Ecto neural progenitor cell (in vitro differentiated cells): ENCODE measurements at places on chromosomes 7 and 10.

DNA sequence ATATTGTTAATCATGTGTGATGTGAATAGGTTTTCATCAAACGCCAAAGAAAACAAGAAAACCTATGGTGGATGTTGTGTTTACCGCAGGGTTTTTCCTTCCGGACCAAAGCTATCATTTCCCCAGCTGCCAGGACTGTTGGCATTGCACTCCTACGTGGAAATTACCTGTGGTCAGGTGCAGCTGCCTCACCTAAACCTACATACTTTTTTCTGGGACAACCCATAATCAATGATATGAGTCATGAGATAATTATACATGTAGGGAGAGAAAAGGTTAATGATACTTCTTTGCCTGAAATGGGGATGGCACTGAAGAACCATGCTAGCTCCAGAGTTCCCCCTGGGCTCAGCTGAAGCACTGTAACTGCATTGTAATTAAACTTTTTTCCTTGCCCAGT is 223.6 kb upstream of the SEMA3E start:
- DNase-seq, result no peak

GRCh38 chr10:21194510-21194993 is 297.4 kb upstream of the NEBL start:
- DNase-seq, result no peak

DNA sequence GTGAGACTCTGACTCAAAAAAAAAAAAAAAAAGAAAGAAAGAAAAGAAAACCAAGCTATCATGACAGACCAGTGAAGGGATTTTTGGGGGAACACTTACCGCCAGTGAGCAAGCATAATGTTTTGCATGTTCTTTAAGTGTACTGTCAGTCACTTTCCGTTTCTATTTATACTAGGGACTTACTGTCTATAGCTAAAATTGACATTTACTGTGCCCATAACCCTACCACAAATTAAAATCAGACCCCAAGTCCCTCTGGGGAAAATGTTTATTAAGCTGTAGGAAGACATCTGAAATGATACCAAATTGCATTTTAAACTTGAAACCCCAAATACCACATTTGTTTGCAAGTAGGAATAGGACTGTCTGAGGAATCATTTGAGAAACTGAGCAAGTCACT is 252.8 kb downstream of the TRIL start:
- no peak for DNase-seq

GRCh38 chr7:22731766-22732165 is 4.8 kb downstream of the IL6 start:
- DNase-seq, result no peak

GRCh38 chr10:124508070-124508667 is 46.5 kb downstream of the LHPP start:
- no peak for DNase-seq

- peak; percentile 53 for DNase-seq
Observed at GRCh38 chr7:108246227-108246837, 116.2 kb upstream of the LAMB4 start.

DNA sequence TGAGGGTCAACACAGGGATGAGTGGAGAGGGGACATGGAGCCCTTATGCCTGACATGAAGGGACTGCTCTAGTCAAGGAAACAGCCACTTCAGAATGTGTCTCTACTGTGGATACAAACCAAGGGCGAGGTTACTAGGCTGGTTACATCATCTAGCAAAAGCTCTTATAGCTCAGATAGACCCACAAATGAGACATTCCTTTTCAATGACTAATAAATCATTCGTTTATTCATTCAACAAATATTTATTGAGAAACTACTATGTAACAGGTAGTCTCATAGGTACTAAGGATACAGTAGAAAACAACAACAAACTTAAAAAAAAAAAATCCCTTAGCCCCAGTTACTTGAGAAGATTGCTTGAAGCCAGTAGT is 219.5 kb downstream of the KIAA1217 start:
- no peak for DNase-seq

DNA sequence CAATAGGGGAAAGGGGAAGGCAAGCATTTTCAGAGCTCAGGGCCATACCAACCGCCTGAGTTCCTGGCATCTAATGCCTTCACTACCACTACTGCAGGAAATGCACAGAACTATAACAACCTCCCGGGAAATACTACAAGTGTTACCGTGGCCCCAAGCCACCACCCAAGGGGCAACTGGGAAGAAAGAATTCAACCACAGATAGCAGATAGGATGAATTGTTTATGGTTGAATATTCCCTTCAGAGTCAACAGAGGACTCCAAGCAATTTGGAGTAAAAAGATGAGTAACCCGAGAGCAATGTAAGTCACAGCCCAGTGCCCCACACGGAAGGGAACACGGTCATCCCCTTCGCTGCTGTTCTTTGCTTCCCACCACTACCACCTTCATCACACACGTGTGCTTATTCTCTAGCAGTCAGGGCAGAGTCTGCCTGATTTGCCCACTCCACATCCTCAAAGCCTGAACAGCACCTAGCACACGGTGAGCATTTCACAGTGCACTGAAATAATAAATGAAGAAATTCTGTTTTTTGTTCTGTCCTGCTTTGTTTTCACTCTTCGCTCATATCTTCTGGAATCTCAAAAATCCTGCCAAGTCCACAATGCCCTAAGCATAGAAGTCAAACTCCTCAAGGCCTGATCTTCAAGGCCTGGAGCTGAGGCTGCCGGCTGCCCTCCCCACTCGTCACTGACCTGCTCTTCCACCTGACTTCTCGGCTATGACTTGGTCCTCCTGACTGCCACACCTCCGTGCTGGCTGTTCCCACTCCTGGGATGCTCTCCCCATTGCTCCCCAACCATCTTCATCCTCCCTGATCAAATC is 221.1 kb downstream of the KCNMA1 start:
- no peak for DNase-seq

- DNase-seq, result no peak
Observed at GRCh38 chr7:156578978-156579430, 61.6 kb upstream of the RNF32 start.

DNA sequence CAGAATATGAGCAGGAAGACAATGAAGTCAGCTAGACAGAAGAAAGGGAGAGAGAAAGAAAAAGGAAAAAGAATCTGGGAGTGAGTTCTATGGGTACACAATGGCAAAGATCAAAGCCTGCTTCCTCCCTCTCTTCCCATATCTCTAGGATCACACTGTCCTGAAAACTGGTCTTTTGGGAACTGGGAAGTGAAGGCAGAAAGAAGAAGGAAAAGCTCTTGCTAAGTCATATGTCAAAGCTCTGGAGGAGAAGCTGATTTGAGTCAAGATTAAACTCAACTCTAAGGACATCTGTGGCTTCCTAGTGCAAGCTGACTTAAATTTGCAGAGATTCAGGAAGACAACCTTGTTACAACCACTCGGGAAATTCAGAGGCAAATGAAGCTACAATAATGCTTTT is 147.5 kb downstream of the DOCK4 start:
- DNase-seq, result no peak

DNA sequence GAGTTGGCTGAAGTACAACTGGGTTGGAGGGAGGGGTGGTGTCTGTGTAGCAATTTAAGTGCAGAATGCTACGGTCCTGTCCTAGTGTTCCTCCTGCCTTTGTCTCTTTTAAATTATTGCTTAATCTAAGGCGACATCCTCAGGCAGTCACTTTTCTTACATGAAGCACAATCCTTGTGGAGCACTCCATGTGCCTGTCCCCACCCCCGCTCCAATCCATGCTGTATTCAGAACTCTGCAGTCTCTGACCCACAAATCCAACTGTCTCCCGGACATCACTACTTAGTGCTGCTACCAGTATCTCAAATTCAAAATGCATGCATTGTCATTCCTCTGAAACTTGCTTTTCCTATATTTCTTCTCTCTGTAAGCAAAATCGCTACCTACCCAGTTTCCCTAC is 91.4 kb upstream of the FAM133B start:
- no peak for DNase-seq

DNA sequence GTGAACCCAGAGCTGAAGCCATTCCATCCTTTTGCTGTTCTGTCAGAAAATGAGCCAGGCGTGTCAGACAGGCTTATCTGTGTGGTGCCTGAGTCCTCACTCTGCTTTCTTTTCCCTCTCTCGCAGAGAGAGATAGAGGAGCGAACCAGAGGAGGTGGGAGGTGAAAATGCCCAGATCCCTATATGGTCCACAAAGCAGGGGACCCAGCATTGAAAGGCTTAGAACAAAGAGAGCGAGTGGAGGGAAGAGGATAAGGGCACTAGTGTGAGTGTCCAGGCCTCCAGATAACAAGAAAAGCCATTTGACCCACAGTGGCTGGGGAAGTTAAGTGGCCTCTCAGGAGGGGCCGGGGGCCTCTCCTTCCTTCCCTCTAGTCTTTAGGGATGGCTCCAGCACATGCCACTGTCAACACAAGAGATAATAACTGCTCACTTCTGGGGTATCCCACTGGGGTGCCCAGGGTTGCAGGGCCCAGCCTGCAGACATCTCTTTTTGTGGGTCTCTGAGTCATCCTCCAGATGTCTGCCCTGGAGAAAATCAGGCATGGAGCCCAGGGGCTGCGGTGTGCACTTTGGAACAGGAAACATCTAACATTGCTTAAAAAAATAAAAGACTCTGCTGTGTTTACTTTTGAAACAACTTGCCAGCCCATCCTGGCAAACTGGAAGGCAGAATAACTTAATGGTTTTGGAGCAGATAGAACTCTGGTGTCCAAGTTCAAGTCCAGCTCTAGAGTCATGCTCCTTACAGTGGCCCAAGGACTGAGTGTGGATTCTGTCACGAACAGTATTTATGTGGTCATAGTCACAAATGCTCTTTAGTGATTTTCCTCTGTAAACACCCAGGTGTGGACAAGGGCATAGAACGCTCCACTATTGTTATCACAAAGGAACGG is 189.5 kb downstream of the CXCL12 start:
- DNase-seq, result no peak

DNA sequence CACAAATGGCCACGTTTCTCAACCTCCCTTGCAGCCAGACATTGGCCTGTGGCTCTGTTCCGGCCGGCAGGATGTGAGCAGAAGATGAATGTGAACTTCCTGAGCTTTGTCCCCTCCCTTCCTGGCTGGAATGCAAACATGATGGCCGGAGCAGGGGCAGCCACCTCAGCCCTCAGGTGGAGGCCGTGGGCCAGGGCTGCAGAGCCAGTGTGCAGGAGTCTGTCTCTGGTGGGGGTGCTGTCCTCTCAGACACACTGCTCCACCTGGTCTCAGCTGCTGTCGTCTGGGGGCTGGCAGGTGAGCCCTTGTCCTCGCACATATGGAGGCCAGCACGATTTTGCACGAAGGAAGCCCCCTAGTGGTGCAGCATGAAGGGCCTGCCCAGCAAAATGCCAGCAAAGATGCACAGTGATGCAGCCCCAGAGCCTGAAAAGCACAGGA is 25.3 kb upstream of the PWWP2B start:
- no peak for DNase-seq

- no peak for DNase-seq
Observed at GRCh38 chr10:69394020-69394419, 22.7 kb downstream of the TACR2 start.

GRCh38 chr10:78351283-78351682 is 317.6 kb downstream of the RPS24 start:
- DNase-seq, result no peak

GRCh38 chr10:77321838-77322237 is 315.8 kb downstream of the KCNMA1 start:
- DNase-seq, result no peak

GRCh38 chr7:23105086-23105643 is 420 bp upstream of the KLHL7 start:
- DNase-seq, result no peak
